BJ (cell line): ENCODE measurements at places on chromosomes 16 and 17.

DNA sequence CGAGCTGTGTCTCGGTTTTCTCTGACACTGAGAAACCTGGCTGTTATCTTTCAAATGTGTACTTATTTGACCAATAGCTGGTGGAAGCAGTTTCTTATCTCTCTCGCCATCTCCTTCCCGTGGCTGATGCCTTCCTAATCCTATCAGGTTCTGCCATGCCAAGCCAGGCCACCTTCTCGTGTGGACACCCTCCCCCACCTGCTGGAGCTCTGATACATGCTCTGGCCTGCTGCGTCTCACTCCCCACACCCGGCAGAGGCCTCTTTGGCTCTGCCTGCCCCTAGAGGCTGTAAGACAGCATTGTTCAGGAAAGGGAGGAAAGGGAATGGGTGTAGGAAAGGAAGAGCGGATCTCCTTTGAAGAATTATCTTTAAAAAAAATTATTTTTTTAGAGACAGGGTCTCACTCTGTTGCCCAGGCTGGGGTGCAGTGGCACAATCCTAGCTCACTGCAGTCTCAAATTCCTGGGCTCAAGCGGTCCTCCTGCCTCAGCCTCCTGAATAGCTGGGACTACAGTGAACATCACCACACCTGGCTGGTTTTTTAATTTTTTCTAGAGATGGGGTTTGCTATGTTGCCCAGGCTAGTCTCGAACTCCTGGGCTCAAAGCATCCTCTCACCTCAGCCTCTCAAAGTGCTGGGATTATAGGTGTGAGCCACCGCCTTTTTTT is 7.5 kb upstream of the ARMC5 start:
- DNase-seq: no peak

DNA sequence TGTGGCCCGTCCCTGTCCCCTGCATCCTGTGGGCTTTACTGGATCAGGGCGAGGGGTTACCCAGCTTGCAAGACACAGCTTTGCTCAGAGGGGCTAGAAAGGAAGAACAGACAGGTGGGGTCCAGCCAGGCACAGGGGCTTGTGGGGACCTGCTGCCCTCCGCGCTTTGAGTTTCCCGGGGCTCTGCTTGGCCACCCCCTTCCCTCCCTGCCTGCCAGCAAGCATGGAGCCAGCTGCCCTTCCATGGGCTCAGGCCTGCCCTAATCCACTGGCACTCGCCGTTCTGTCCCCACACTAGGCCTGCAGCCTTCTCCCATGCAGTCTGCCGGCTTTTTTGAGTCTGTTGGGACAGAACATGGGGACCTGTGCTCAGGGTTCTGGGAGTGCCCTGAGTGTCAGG is 3.4 kb downstream of the SNN start:
- no peak for DNase-seq

- DNase-seq: no peak
Measured at GRCh38 chr17:40321524-40321929, 12.5 kb downstream of the RARA start.

GRCh38 chr16:1706386-1707192 is 594 bp downstream of the MAPK8IP3 start:
- DNase-seq: no peak

- no peak for DNase-seq
Measured at GRCh38 chr17:69779378-69780214, 295.4 kb upstream of the KCNJ16 start.
